ENCODE measurements at places on chromosomes 16 and 17. TPM values are rescaled to one million over a fixed set of nuclear protein-coding genes. Genes with fewer than 3 reads are reported as not detected.

The LRRC59 gene
- 309 TPM for total RNA-seq

The C17orf107 gene
- 4.4 TPM for total RNA-seq

The RPH3AL gene
- 8.5 TPM for total RNA-seq

The GPR179 gene
- total RNA-seq: 0.14 TPM

The AURKB gene
- total RNA-seq: under 0.01 TPM

The SLC5A11 gene
- total RNA-seq: not detected

The CD300H gene
- not detected for total RNA-seq

The KRT36 gene
- total RNA-seq: not detected

The RMI2 gene
- total RNA-seq: 2.5 TPM

The SLC38A8 gene
- 0.34 TPM for total RNA-seq

The SECTM1 gene
- total RNA-seq: 11.6 TPM

The NPLOC4 gene
- 59.5 TPM for total RNA-seq

The TOP2A gene
- total RNA-seq: 2.1 TPM

The KRTAP4-9 gene
- total RNA-seq: not detected

The SNTB2 gene
- total RNA-seq: 22.9 TPM

The PRSS22 gene
- total RNA-seq: 7.5 TPM

The TRIM47 gene
- 14.4 TPM for total RNA-seq

The RGS11 gene
- 0.14 TPM for total RNA-seq

All from nasal cavity respiratory epithelium epithelial cell of viscerocranial mucosa (primary cell).